GM23338 (cell line): ENCODE measurements at places on chromosomes 2 and 18. TPM values are rescaled to one million over a fixed set of nuclear protein-coding genes. Genes with fewer than 3 reads are reported as not detected.
A peak's percentile ranks its signal among the peaks of the same experiment; 100 is the strongest.

- no peak overlapping the region for H3K4me3 ChIP-seq
- no peaks in the 10 kb centered on the region for H3K4me1 ChIP-seq
- H3K36me3 ChIP-seq: peaks cover 9% of the 10 kb centered on the region; the same call in 1 of the 2 replicates
- no peak for DNase-seq
- H3K27ac ChIP-seq: no peak overlapping the region
Observed at GRCh38 chr2:188570370-188570769, 278.7 kb downstream of the GULP1 start.

GRCh38 chr2:64862623-64863022 lies 126.6 kb upstream of the SLC1A4 start:
- H3K36me3 ChIP-seq: no peaks in the 10 kb centered on the region
- H3K27ac ChIP-seq: no peak overlapping the region
- H3K4me1 ChIP-seq: peaks cover 31% of the 10 kb centered on the region

DNA sequence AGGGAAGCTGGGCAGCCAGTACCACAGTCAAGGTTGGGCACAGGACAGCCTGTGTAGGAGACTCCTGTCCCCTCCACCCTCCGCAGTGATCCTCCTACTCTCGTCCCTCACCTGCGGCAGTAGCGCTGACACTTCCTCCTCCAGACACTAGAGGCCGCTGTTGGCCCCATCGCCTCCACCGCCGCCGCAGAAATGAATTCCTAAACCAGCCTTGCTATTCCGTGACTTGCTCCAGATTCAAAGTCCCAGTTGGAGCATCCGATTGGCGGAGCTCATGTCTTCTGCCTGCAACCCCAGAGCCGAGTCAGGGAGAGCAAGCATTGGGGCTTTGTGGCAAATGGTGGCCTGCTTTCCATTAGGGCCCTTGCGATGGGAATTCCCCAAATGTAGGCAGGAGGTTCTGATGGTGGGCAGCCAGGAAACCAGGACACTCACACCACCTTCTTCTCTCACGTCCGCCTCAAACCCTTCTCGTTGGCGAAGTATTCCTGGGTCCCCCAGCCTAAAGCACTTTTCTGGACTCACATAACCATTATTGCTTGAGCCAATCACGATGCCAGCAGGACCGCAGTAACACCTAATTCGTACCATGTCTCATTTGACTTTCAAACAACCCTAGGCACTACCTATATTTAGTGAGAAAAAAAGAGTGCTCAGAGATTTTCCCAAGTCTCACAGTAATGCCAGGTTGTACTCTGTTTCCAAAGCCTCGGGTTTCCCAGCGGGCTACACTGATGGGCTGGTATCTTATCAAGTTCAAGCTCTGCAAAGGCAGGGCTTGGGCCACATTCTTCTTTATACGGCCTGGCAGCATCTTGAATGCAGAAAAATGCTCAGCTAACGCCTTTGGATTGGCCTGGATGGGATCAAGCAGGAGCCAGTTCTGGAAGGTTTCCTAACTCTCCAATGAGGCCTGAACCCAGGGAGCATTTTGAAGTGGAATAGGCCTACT lies 1.2 kb upstream of the DNAJB2 start:
- DNase-seq: peak; percentile 92
- H3K4me1 ChIP-seq: peaks cover 35% of the 10 kb centered on the region
- no peaks in the 10 kb centered on the region; the same call in 1 of the 2 replicates for H3K36me3 ChIP-seq
- H3K27me3 ChIP-seq: no peaks in the 10 kb centered on the region

GRCh38 chr18:62285281-62285680 lies 39.8 kb upstream of the TNFRSF11A start:
- H3K4me1 ChIP-seq: no peaks in the 10 kb centered on the region
- H3K4me3 ChIP-seq: no peak overlapping the region
- no peak overlapping the region for H3K27ac ChIP-seq
- H3K27me3 ChIP-seq: no peaks in the 10 kb centered on the region
- H3K36me3 ChIP-seq: 0 out of 2 replicates have a peak, but pooled peaks cover 4% of the 10 kb centered on the region

DNA sequence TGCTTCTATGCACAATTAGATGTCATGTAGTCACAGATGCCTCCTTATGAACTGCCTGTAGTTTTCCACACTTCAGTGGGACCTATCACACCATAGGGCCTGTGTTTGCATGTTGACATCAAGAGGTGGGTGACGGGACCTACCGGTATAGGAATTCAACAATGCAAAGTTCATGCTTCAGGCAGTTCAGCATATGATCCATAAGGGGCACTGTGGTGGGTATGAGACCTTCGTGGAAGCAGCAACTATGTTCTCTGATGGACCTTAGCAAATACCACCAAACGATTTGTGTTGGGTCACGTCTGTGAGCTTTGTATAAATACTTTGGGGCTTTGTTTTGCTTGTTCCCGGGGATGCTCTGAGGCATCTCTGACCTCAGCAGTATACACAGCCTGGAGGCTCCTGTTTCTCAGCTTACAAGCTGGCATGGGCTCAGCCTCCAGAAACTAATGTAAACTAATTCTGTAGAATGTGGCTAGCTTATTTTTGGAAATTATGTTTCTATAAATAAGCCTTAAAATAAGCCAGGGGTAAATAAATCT lies 111.6 kb downstream of the DTNA start:
- no peaks in the 10 kb centered on the region for H3K36me3 ChIP-seq
- peak; percentile 55 for DNase-seq
- 0 out of 2 replicates have a peak, but pooled peaks cover 6% of the 10 kb centered on the region for H3K4me1 ChIP-seq
- no peak overlapping the region for H3K27ac ChIP-seq

- H3K4me1 ChIP-seq: no peaks in the 10 kb centered on the region
- H3K27ac ChIP-seq: no peak overlapping the region
- no peaks in the 10 kb centered on the region for H3K27me3 ChIP-seq
- no peaks in the 10 kb centered on the region for H3K36me3 ChIP-seq
Observed at GRCh38 chr2:128452536-128453530, 134.2 kb upstream of the HS6ST1 start.

DNA sequence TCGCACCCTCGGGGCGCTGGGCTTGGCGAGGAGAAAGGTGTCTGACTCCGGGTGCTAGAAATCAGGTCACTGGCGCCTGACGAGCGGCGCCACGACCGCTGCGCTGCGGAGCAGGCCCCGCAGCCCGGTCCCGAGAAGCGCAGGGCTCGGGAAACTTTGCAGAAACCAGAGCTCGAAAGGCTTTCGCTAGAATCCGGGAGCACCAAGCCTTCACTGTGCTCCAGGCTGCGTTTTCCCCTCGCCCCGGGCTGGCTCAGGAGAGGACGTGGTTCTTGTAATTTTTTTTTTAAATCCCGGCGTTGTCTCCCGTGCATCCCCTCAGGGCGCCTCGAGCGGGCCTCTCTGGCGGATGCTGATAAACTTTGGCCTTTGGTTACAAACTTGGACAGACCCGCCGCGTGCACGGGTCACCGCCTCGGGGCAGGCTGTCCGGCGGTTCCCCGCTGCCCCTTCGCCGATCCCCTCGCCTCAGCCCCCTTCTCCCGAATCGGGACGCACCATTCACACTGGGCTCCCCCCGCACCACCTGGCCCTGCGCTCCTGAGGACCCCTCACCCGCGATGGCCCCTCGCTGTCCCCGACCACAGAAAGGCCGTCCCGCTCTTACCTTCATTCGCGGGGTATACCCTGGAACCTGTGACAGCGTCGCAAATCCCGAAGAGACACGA lies 419 bp downstream of the EPHA4 start:
- peak overlapping the region; percentile 93 for H3K4me3 ChIP-seq
- H3K27ac ChIP-seq: no peak overlapping the region
- H3K4me1 ChIP-seq: peaks cover 30% of the 10 kb centered on the region
- H3K27me3 ChIP-seq: peaks cover 80% of the 10 kb centered on the region

- DNase-seq: no peak
- no peak overlapping the region for H3K4me3 ChIP-seq
- H3K27me3 ChIP-seq: peaks cover 1% of the 10 kb centered on the region
- H3K27ac ChIP-seq: no peak overlapping the region
Observed at GRCh38 chr2:232412986-232413385, 6.3 kb downstream of the ALPG start.

DNA sequence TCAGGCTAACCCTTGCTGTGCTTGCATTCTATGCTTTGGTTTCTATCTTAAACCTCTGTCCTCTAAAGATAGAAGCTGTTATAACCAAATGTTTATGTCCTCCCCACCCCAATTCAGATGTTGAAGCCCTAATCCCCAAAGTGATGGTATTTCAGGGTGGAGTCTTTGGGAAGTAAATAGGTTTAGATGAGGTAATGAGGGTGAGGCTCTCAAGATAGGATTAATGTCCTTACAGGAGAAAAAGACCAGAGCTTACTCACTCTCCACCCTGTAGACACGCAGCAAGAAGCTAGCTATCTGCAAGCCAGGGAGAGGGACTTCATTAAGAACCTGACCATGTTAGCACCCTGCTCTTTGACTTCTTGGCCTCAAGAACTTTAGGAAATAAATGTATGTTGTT lies 362.5 kb downstream of the ERBB4 start:
- no peaks in the 10 kb centered on the region for H3K27me3 ChIP-seq
- no peak overlapping the region for H3K4me3 ChIP-seq
- DNase-seq: no peak
- no peak overlapping the region for H3K27ac ChIP-seq
- no peaks in the 10 kb centered on the region for H3K4me1 ChIP-seq
- no peaks in the 10 kb centered on the region for H3K36me3 ChIP-seq

- DNase-seq: no peak
- peaks cover 31% of the 10 kb centered on the region for H3K4me1 ChIP-seq
- no peak overlapping the region for H3K27ac ChIP-seq
- H3K27me3 ChIP-seq: no peaks in the 10 kb centered on the region
- no peaks in the 10 kb centered on the region for H3K36me3 ChIP-seq
Observed at GRCh38 chr2:42132191-42132965, 36.8 kb upstream of the EML4 start.

DNA sequence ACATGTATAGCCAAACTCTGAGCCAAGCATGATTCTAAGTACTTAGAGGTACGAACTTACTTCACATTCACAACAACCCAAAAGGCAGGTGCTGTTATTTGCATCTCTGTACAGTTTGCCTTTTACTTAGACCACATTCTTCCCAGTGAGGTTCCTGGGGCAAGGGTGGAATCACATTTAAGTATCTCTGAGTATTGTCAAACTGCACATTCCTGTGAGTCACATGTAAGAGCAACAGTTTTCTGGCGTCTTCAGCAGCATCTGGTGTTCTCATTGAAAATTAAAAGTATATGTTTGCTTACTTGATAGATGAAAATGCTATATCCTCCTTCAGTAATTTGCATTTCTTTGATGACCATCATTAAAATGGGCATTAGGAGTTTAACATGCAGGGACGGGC lies 119.1 kb downstream of the UXS1 start:
- H3K36me3 ChIP-seq: no peaks in the 10 kb centered on the region
- peaks cover 8% of the 10 kb centered on the region; the same call in 1 of the 2 replicates for H3K4me1 ChIP-seq
- no peak overlapping the region for H3K4me3 ChIP-seq
- H3K27me3 ChIP-seq: no peaks in the 10 kb centered on the region

DNA sequence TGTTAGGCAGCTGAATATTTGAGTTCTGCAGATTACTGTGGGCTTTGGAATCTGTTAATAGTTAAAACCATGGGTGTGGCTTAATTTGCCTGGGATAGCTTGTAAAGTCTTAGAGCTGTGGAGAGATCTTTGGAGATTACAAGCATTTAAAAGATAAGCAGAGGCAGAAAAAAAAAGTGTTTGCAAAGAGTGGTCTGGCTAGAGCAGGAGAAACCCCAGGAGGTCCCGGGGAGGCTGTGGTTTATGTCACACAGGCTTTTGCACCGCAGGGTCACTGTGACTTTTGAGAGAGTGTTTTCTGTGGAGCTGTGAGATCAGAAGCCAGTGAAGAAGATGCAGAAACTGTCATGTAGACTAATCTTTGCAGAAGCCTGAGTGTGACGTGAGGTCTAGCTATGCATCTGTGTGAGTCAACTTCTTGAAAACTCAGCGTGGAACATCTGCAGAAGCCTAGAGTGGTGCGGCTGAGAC lies 49.0 kb downstream of the SETBP1 start:
- H3K4me1 ChIP-seq: peaks cover 7% of the 10 kb centered on the region
- DNase-seq: no peak
- H3K27me3 ChIP-seq: no peaks in the 10 kb centered on the region
- no peaks in the 10 kb centered on the region for H3K36me3 ChIP-seq
- H3K4me3 ChIP-seq: no peak overlapping the region

The CACNB4 gene
- total RNA-seq: 7.6 and 9.8 TPM in 2 replicates

The RGPD4 gene
- not detected in 2 replicates for total RNA-seq

The GAREM2 gene
- 20.8 and 23.8 TPM in 2 replicates for total RNA-seq

The AGXT gene
- not detected in 2 replicates for total RNA-seq

The EMX1 gene
- total RNA-seq: 7.9 and 12.6 TPM in 2 replicates

The NT5DC4 gene
- not detected in 2 replicates for total RNA-seq

The IL1RN gene
- not detected in 2 replicates for total RNA-seq
